ENCODE measurements at places on chromosomes 2 and 18. TPM values are rescaled to one million over a fixed set of nuclear protein-coding genes. Genes with fewer than 3 reads are reported as not detected.
A peak's percentile ranks its signal among the peaks of the same experiment; 100 is the strongest.

Gene TEX44
- total RNA-seq, result not detected

Gene SERPINB8
- total RNA-seq, result 5.3 TPM

Gene C18orf32
- 53.9 TPM for total RNA-seq

GRCh38 chr2:151906633-151906998, 78.4 kb upstream of the ARL5A start:
- DNase-seq, result no peak
- no peaks in the 10 kb centered on the region for H3K4me1 ChIP-seq
- H3K27ac ChIP-seq, result no peak overlapping the region

GRCh38 chr2:104040771-104041170, 813.1 kb upstream of the POU3F3 start:
- H3K27me3 ChIP-seq, result no peaks in the 10 kb centered on the region
- DNase-seq, result no peak
- no peak overlapping the region for H3K27ac ChIP-seq
- no peaks in the 10 kb centered on the region for H3K36me3 ChIP-seq
- H3K4me3 ChIP-seq, result no peak overlapping the region
- H3K4me1 ChIP-seq, result no peaks in the 10 kb centered on the region

Gene TXNDC2
- not detected for total RNA-seq

Gene UCN
- 6.5 TPM for total RNA-seq

- peak overlapping the region; percentile 50 for H3K27ac ChIP-seq
- H3K27me3 ChIP-seq, result no peaks in the 10 kb centered on the region
- H3K4me1 ChIP-seq, result peaks cover 31% of the 10 kb centered on the region
- no peak overlapping the region for H3K4me3 ChIP-seq
- no peaks in the 10 kb centered on the region for H3K36me3 ChIP-seq
Observed at GRCh38 chr18:55420665-55421307, 167.2 kb downstream of the TCF4 start.

DNA sequence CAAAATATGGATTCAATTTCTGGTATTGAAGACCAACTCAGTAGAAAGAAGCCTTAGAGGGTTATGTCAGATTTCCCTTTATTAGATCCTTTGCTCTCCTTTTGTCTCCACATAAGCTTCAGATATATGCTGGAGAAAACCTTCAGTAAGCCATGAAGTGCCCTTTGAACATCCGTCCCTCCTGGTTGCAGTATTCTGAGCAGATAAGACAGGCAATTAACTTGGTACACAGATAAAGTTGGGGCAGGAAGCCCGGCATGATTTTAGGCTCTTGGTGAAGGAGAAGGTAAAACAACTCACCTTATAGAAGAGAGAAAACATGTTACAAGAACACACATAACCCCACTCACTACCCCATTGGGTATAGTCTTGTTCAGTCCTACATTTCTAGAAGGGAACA, 76.4 kb downstream of the SRD5A2 start:
- no peak overlapping the region for H3K27ac ChIP-seq
- no peak for DNase-seq
- H3K4me3 ChIP-seq, result no peak overlapping the region
- H3K27me3 ChIP-seq, result peaks cover 2% of the 10 kb centered on the region
- no peaks in the 10 kb centered on the region for H3K4me1 ChIP-seq

Gene CD28
- 0.28 TPM for total RNA-seq

Gene DUSP19
- total RNA-seq, result 6.9 TPM

GRCh38 chr2:45494275-45494977, 116.6 kb downstream of the SRBD1 start:
- DNase-seq, result no peak
- no peaks in the 10 kb centered on the region for H3K27me3 ChIP-seq
- no peak overlapping the region for H3K27ac ChIP-seq

DNA sequence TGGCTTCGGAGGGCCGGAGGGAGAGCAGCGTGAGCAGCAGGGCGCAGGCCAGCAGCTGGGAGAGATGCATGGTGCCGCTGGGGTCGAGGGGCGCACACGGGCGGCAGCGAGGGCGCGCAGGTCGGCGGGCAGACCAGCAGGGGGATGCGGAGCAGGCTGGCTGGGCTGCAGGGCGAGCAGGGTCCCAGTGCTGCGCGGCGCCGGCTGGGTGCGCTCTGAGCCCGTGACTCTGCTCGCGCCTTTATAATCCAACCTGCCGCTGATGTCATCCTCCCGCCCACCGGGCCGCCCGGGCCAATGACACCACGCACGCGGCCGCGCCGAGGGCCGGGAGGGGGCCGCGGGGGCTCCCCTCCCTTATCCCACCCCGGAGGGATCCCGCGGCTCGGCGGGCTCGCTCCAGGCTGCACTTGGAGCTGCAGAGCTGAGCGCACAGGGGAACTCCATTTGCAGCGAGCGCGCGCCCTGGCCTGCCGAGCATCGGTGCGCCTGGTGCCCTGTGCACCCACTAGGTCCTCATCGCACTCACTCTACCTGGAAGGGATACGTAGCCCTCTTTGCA, at the start of gene NPPC:
NPPC (minus strand) TSS at position 217 of the 562 bp plus-strand sequence; CDS start at position 70, 147 bp downstream.
- peak within 1 kb of the TSS; percentile 48 for H3K4me3 ChIP-seq
- peak; percentile 76 for DNase-seq
- no peak within 1 kb of the TSS for H3K27ac ChIP-seq
- H3K36me3 ChIP-seq, result no peaks in the 10 kb centered on the region
- H3K27me3 ChIP-seq, result peaks cover 44% of the 10 kb centered on the region

Gene SATB2
- total RNA-seq, result 2.5 TPM

GRCh38 chr18:57113799-57114420, 33.0 kb upstream of the BOD1L2 start:
- H3K27me3 ChIP-seq, result no peaks in the 10 kb centered on the region
- no peaks in the 10 kb centered on the region for H3K4me1 ChIP-seq
- DNase-seq, result no peak
- H3K36me3 ChIP-seq, result no peaks in the 10 kb centered on the region
- no peak overlapping the region for H3K27ac ChIP-seq
- H3K4me3 ChIP-seq, result no peak overlapping the region

Gene FHL2
- 87.5 TPM for total RNA-seq

DNA sequence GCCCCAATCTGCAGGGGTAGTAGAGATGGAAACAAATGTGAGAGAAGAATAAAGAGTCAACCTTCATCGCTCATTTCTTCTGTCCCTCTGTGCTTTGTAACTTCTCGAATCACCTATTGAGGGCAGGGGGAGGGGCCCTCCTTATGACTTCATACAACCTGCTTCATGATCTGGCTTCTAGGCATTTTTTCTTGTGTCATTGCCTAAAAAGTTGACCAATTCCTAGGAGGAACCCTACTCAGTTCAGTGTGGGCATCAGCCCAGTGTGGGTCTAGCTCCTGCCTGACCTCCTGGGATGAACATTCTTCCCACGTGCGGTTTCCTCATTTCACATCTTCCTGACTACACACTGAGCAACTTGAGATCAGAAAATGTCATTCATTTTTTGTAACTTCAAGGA, 46.3 kb upstream of the CREB1 start:
- H3K27ac ChIP-seq, result no peak overlapping the region
- peaks cover 32% of the 10 kb centered on the region for H3K4me1 ChIP-seq
- H3K4me3 ChIP-seq, result no peak overlapping the region
- no peaks in the 10 kb centered on the region for H3K36me3 ChIP-seq
- no peaks in the 10 kb centered on the region for H3K27me3 ChIP-seq
- no peak for DNase-seq

DNA sequence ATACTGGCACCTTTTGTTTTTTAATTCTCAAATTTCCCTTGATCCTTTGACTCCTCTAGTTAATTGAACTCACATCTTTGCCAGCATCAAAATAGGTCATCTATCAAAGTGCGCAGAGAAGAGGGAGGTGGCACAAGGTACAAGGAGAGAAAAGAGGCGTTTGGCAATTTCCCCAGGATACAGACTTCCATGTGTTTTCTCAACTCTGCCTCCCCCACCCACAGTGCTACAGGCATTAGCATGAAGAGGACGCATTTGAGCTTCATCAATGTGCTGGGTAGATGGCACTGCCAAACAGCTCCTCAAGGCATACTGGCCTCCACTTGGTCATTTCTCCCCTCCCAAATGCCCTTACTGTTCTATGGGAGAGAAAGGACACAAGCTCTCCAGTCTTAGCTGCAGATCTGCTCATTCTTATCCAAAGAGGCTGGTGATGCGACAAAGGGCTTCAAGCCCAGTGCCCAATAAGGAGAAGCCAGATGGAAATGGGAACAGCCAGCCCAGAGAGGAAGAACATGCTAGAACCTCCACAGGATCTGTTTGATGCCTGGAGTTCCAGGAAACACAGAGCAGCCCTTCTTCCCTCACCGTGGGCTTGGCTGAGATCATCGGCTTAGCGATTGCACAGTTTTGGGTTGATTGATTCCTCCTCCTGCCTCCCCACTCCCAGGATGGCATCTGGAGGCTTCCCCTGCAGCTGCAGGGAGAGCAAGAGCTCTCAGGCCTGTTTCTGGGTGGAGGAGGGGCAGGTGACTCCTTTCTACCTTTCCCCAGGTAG, 144.7 kb upstream of the SMAD2 start:
- H3K36me3 ChIP-seq, result no peaks in the 10 kb centered on the region
- H3K4me1 ChIP-seq, result no peaks in the 10 kb centered on the region
- no peaks in the 10 kb centered on the region for H3K27me3 ChIP-seq
- no peak for DNase-seq

DNA sequence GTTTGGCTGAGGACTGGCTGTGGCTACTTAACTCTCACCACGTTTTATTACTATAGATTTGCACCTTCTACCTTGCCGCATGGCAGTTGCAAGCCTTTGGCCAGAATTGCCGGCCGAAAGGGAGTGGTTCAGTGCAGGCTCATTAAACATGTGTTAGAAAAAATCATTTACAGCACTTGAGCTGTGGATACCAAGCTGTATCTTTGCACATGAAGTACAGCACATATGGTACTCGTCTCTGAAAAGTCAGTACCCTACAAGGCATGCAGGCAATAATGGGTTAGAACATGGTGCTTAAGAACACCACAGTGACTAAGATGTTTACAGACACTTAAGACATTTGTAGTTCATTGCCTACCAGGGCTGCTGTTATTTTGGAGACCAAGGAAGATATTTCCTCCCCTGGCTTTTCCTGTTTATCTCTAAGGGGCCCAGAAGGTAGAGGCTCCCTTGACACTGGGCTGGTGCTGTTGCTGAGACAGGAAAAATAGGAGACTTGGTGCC, 103.1 kb downstream of the ZNF532 start:
- H3K4me3 ChIP-seq, result no peak overlapping the region
- H3K27me3 ChIP-seq, result no peaks in the 10 kb centered on the region
- no peaks in the 10 kb centered on the region for H3K36me3 ChIP-seq

DNA sequence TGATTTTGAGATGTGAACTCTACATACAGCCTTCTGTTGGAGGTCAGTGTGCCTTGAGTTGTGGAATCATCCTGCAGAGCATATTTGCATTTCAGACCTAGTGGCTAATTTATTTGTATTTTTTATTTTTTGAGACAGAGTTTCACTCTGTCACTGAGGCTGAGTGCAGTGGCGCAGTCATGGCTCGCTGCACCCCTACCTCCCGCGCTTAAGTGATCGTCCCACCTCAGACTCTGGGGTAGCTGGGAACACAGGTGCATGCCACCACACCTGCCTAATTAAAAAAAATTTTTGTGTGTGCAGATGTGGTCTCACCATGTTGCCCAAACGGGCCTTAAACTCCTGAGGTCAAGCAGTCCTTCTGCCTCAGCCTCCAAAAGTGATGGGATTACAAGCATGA, 104.4 kb downstream of the ASXL3 start:
- H3K4me1 ChIP-seq, result no peaks in the 10 kb centered on the region
- no peak overlapping the region for H3K27ac ChIP-seq
- H3K27me3 ChIP-seq, result no peaks in the 10 kb centered on the region
- no peak for DNase-seq
- H3K36me3 ChIP-seq, result no peaks in the 10 kb centered on the region

DNA sequence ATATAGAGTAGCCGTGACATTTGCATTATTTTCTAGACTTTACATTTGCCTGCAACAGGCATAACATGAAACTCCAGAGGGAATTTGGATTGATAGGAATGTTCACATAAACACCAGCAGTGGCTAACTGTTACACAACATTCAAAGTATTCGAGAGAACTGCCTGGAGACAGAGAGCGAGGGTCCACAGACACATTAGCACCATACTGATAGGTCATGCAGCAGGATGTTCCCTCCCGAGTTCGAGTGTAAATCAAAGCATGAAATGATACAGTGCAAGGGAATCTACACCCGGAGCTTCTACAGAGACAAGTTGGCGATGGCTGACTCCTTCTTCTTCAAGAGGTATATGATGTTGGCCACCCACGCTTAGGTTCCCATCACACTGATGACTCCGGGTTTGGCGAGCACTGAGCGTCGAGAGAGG, 89.5 kb downstream of the COL6A3 start:
- DNase-seq, result no peak
- H3K4me1 ChIP-seq, result no peaks in the 10 kb centered on the region
- no peaks in the 10 kb centered on the region for H3K27me3 ChIP-seq
- H3K36me3 ChIP-seq, result peaks cover 24% of the 10 kb centered on the region
- H3K4me3 ChIP-seq, result no peak overlapping the region
- H3K27ac ChIP-seq, result peak overlapping the region; percentile 98

DNA sequence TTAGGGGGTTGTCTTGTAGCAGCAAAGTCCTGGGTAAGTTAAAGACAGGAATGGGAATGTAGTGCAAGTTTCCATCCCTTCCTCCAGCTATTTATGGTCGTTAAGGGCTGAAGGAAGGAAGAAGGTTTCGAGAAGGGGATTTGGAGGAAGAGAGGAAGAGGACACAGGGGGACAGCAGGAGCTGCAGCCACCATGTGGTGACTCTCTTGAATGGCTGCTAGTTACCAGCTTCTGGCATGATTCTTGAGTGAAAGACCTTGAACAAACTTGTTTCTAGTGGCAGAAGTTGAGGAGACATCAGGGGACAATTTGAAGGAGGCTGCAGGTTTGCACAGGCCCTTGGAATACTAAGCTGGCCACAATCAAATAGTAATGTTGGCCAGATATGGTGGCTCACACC, 116.6 kb downstream of the MTX2 start:
- H3K36me3 ChIP-seq, result no peaks in the 10 kb centered on the region
- no peak for DNase-seq
- H3K4me3 ChIP-seq, result no peak overlapping the region
- H3K4me1 ChIP-seq, result peaks cover 9% of the 10 kb centered on the region
- no peaks in the 10 kb centered on the region for H3K27me3 ChIP-seq
- H3K27ac ChIP-seq, result no peak overlapping the region

GRCh38 chr18:58723810-58724602, 52.7 kb downstream of the MALT1 start:
- no peak overlapping the region for H3K27ac ChIP-seq
- no peaks in the 10 kb centered on the region for H3K36me3 ChIP-seq
- DNase-seq, result no peak

Gene COBLL1
- total RNA-seq, result 20.0 TPM

- no peaks in the 10 kb centered on the region for H3K27me3 ChIP-seq
- H3K27ac ChIP-seq, result no peak overlapping the region
- no peaks in the 10 kb centered on the region for H3K36me3 ChIP-seq
- DNase-seq, result no peak
- H3K4me1 ChIP-seq, result no peaks in the 10 kb centered on the region
Observed at GRCh38 chr2:102296449-102296848, 14.9 kb upstream of the IL1RL1 start.

All from sigmoid colon (tissue), 7 donors.